CD4-positive, alpha-beta T cell treated with Interleukin-12 subunit alpha and Interleukin-12 subunit beta, for 1 hour (primary cell): ENCODE measurements at places on chromosomes 7 and 10.

- DNase-seq = no peak
Observed at GRCh38 chr7:74138945-74139843, 35.0 kb upstream of the EIF4H start.

DNA sequence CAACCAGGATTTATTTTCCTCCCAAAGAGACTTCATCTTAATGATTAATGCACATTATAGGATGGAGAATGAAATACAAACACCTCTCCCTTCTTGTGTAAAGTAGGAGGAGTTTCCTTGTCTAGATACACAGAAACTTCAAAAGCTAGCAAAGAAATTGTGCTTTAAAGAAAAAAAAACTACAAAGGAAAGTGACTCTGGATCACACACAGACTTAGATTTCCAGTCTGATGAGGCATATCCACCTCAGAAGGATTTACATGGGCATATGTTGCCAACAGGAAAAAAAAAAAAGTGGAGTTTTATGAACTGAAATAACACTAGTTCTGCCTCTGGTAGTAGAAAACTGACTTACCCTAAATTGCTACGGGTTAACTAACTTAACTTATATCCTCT lies 449.6 kb downstream of the KCNMA1 start:
- no peak for DNase-seq

DNA sequence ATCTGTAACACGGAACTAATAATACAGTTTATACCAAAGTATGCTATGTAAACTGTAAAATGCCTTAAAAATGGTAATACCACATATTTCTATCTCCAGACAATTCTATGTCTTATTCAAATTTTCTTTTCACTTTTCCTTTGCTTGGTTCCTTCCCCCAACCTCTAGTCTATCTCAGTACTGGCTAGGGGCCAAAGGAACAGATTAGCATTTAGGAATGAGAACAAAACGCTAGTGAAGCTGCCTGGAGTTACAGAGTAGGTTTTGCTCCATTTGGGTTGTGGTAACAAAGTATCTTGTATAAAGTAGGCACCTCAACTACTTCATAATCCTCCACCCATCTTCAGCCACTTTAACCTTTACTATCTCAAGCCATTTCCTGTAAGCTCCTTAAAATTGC lies 94.1 kb downstream of the HBP1 start:
- DNase-seq = no peak

DNA sequence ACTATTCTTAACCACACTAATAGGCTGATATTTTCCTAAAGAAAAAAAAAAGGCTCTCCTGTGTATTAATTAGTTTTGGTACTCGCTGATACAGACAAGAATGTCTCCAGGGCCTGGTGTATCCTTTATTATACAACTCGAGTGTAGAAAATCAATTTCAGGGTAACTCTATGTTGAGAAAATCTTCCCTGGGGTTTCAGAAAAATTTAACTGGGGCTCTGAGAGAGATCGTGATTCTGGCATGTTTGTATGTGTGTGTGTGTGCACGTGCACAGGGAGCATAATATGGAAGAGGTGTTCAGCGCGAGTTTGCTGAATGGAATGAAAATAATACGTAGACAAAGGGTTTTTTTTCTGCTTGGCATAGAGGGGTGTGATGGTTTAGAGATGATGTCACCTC lies 496.8 kb downstream of the GPAM start:
- no peak for DNase-seq
